Activated CD4-positive, alpha-beta T cell treated with anti-CD3 and anti-CD28 coated beads, Interleukin-2, amount 50 U/mL, for 16 hours (primary cell): ENCODE measurements at places on chromosomes 2 and 18.
A peak's percentile ranks its signal among the peaks of the same experiment; 100 is the strongest.

DNA sequence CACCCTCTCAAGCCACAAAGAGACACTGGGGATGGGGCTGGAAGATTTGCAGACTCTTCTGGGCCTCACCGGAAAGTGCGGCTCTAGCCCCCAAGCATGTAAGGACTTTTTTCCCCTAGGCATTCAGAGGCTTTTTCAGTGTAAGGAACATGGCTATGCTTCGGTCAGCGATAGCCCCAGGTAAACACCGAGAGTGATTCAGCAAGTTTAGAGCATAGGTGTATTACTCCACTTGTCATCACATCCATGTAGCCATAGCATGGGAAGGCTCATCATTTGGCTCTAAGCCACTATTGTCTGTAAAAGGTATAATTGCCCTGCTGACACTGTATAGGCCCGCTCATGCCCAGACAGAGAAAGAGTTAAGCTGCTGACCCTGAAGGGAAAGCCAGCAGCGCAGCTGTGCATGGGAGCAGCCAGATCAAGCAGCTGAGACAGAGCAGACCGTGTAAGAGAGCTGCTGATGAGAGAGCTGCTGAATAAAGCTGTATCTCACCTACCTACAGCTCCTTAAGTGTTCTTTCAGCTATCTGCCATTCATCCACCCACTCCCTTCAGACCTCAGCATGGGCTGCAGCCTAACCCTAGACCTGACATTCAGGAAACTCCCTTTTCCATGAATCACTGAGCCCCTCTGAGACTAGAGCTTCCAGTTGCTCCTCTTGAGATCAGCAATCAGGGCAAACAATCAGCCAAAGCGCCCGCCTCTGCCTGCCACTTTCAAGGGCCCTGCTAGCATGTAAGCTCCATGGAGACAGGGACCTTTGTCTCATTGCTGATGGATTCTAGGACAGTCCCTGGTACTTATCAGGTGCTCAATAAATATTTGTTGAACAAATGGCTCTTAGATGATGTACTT is 25.5 kb downstream of the LGALSL start:
- no peak for DNase-seq

DNA sequence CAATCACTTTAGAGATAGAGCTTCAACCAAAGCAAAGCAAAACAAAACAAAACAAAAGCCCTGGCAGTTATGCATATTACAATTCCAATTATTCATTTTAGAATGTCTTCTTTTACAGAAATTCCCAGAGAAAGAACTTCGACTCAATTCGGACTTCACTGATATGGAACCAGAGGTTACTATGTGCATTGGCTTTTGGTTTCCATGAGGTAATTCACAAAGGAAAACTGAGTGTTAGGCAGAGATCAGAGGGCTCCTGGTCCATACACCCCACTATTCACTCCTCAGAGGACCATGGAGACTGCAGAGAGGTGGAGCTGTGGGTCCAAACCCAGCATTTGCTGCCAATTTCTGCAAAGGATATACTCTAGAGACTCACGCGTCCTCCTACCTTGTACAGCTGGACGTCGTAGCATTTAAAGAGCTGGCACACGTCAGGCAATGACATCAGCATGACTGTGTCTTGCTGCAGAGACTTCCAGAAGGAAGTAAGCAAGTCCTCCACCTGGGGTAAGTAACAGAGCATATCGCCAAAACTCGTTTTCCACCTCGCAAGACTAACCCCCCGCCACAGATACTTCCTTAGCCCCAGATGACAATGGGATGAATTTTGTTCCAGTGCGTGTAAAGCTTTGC is 31.3 kb upstream of the CREG2 start:
- no peak for DNase-seq

DNA sequence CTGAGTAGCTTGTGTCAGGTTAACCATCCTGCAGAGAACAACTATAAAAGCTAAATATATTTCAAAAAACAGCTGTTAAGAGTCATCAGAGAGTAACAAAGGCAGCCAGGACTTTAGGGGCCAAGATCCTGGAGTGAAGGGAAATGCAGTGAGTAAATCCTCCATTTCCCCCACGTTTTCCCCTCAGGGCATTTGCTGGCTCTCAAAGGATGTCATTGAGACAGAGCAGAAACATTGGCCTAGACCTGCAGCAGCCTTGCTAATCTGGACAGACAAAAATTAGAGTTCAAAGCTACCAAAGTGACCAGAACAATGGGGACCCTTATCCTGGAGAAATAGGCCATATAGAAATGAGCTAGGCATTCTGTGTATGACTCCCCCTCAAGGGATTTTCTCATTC is 21.1 kb upstream of the KLHL29 start:
- no peak for DNase-seq

DNA sequence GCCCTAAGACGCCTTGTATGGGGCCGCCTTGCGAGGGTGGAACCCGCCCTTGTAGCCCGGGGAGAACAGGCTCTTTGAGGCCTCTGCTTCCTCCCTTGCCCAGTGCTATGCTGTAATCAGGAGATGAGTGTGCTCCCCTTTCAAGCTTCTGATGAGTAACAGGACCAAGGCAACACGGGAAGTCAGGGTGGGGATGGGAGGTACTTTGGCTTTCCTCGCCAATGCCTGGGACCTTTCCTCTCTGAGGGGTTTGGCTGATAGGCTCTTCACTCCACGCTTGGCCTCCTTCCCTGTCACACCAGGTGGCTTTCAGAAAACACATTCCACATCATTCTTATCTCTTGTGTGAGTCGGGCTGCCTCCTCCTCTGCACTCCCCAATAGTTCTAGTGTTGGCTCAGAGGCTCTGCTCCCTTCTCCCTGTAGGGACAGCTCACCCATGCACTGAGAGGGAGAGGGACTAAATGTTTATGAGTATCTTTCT is 223.7 kb upstream of the TRIB2 start:
- peak; percentile 79 for DNase-seq
